ENCODE measurements at places on chromosomes 7 and 10. TPM values are rescaled to one million over a fixed set of nuclear protein-coding genes. Genes with fewer than 3 reads are reported as not detected.

DNA sequence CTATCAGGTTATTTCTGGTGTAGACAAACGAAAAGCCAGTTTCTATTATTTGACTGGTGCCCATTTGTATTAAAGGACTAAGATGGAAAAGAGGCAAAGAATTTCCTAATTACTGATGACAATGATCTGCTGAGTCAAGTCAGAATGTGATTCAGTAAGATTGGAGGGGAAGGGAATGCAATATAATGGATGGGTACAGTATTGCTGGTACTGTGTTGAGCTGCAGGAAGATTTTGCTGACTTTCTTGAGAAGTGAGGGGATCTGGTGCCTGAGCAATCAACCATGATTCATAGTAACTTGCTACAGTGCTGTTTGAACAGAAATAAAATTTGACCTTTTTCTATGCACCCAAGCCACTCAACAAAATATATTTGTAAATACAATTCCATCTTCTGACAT, 139.1 kb upstream of the RHEB start:
- DNase-seq, result no peak

DNA sequence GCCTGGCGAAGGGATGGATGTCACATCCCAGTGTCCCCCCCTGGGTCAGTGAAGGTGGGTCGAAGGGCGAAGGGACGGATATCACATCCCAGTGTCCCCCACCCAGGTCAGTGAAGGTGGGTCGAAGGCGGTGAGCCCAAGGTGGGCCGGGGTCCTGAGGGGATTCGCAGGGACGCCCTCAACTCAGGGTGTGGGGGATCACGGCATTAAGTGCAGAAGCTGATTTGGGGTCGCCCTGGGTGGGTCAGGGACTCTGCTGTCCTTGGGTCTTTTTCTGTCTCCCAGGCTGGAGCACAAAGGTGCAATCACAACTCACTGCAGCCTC, 21.9 kb downstream of the ADAP1 start:
- DNase-seq, result no peak

DNA sequence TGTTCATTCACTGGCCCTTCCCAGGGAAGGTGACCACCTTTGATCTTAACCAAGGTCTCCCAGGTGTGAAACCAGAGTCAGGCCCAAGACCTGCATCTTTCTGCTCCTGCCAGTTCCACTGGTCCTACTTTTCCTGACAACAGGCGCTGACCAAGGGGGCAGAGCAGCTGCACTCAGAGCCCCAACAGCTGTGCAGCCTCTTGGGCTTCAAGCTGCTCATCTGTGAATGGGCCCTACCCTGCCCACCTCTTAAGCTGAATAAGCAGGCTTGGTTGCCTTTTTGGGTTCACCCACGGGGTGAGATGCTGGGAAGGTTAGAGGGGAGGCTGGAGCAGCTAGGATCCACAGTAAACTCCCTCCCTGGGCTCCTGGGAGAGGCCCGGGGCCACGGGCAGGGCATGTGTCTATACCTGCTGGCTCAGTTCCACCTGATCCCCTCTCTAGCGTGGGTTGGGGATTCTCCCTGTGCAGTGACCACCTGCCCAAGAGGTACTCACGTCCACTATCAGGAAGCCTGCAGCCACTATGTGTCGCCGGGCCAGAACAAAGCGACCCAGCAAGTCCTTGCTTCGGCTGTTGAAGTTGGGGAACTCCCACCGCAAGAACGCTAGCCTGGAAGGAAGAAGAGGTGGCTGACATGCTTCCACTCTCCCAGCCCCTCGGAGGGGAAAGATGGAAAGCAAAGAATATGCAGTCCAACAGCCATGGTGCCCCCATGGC, 10.6 kb downstream of the TBRG4 start:
- no peak for DNase-seq

GRCh38 chr10:28664369-28664740, 13.0 kb upstream of the BAMBI start:
- DNase-seq, result no peak

DNA sequence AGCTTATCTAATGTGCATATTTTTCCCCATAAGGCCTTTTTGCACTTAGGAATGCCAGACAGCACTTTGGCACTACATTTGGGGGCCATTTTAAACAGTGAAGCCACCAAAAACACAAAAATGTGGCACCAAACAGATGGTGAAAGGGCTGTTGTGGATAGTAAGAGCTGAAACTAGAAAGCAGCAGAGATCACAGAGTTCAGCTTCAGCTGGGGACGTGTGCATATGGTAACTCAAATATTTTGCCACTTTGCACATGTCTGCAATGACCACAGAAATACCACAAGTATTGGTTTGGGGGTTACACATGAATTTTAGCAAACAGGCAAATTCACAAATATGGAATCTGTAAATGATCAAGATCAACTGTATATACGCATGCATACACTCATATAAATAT, 72.8 kb downstream of the PODXL start:
- DNase-seq, result no peak

DNA sequence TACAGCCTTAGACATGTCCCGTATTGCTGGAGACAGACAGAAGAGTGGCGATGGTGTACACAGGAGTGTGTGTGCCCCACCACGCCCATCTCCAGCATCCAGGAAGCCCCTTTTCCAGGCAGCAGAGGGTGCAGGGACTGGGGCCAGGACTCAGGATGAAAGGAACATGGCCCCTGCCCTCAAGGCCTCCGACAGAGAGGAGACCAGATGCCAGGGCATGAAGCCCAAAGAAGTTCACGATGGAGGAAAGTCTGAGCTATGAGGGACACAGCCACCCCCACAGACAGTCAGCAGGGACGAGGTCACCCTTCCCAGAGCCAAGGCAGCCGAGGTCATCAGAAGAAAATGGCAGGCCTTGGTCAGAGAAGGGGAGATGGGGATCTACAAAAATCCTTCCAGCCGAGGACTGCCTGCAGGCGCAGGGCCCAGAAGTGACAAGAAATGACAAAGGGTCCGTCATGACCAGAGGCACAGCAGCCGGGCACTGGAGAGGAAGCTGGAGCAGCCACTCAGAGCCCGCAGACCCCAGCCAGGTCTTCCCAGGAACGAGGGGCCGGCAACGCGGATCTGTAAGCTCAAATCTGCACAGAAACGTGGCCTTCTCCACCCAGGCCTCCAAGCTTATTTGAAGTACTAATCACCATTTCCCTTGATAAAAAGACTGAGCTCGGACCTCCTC, 78.7 kb upstream of the PPP2R2D start:
- no peak for DNase-seq

DNA sequence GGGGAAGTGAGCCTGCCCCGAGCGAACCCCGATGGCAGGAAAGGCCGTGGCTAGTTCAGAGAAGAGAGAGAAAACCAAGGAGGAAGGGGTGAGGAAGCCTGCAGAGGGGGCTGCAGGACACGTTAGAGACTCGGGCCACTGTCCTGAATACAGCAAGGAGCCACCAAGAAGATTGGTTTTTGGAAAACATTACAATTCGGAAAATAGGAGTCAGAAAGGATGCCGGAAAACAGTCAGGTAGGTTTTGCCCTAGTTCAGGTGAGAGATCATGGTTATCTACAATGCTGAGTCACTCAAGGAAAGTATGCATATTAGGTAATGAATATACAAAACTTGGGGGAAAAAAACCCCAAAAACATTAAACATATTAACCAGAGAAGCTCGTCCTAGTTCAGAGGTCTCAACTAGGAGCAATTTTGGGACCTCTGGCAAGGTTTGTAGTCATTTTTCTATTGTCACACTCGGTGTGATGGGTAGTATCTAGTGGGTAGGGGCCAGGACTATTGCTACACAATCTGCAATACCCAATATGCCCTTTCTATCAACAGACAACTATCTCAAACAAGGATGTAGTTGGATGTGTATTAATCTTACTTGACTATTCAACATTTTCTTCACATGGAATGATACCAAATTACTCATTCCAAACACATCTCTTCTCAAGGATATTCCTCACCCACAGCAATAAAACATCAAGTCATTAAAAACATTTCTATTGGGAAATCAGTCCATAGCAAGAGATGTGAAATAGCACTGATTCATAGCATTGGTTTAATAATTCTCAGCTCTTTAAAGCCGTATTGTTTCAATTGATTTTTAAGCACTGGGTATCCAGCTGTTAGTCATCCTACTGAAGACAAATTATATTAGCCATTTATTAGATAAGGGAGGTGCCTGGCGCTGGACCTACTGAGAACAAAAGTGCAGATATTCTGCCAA, 74.4 kb upstream of the RSU1 start:
- DNase-seq, result peak; percentile 82

GRCh38 chr7:146736446-146737190, 620.0 kb downstream of the CNTNAP2 start:
- peak; percentile 27 for DNase-seq

DNA sequence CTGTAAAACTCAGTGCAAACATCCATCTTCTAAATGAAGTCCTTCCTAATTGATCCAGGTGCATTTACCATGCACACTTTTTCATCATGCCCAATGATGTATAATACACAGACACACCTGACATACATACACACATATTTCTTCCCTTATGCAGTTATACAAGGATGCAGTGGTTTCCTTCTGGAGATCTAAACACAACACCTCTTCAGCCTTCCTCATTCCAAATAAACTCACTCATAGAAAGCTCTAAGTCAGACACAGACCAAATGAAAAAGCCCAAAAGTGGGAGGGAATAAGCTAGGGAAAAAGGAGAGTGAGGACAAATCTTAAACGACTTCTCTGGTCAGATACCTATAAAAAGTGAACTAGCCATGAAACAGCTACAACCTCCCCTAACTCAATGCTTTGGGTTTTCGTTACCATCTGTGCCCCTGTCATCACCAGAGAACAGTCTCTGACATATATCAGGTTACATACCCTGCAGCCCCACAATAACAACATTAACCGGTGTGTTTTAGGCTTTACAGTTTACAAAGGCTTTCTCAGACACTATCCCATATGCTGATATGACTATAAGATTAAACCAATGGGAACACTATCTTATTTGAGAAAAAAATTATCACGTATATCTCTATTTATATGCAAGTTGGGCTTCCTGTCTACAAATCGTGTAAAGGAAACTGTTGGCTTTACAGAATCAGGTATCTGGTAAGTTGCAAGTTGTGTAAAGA, 675.2 kb downstream of the PHTF2 start:
- no peak for DNase-seq

DNA sequence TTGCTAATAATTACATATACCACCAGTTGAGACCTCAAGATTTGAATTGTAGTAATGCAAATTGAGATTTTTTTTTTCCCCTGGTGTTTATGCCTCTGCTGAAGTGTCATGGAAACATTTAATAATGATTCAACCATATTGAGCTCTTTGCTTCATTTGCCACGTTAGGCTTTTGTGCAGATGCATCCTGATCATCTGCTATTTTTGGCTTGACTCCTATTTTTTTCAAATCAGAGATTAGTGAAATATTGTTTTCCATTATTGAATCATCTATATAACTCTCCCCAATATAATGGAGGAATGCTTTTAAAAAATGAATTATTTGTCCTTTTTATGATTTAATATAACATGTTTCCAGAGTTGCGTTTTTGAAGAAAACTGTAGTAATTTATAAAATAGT, 115.1 kb downstream of the SRI start:
- no peak for DNase-seq

- no peak for DNase-seq
Observed at GRCh38 chr7:14859267-14859666, 43.3 kb downstream of the DGKB start.

FRAT1 gene
- total RNA-seq, result 1.2 TPM

Data from SK-MEL-5 (cell line).